Stimulated activated CD8-positive, alpha-beta memory T cell treated with anti-CD3 and anti-CD28 coated beads, Interleukin-7, amount 100 ng/mL, for 24 hours (primary cell): ENCODE measurements at places on chromosomes 4 and X.

GRCh38 chr4:124212815-124213630 is 499.5 kb downstream of the ANKRD50 start:
- DNase-seq, result no peak

DNA sequence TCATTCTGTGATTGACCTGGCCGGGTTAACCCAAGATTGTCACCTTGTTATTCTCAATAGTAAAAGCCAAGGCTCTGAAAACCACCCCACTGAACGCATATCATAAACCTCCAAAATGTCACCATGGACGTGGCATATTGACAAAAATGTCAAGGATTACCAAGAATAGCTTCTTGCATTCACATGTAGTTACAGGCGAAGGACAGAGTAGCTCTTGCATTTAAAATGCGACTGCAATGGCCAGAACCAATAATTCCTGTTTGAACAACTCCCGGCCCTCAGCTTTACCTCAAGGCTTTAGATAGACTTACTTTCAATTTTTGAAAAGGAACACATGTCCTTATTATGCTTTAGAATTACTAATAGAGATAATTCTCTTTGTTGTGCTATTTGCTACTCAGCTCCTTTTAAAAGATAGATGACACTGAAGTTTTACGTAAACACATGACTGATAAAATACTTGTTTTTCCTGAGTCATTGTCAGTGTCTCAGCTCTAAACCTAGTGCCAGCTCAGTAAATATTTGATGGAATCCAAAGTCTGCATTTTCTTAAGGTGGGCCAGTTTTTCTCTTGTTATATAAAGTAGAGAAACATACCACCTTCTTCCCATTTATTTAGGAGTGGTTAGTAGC is 66.3 kb downstream of the CLDN34 start:
- no peak for DNase-seq

GRCh38 chr4:2535376-2536192 is 863 bp upstream of the FAM193A start:
- DNase-seq, result peak; percentile 23

DNA sequence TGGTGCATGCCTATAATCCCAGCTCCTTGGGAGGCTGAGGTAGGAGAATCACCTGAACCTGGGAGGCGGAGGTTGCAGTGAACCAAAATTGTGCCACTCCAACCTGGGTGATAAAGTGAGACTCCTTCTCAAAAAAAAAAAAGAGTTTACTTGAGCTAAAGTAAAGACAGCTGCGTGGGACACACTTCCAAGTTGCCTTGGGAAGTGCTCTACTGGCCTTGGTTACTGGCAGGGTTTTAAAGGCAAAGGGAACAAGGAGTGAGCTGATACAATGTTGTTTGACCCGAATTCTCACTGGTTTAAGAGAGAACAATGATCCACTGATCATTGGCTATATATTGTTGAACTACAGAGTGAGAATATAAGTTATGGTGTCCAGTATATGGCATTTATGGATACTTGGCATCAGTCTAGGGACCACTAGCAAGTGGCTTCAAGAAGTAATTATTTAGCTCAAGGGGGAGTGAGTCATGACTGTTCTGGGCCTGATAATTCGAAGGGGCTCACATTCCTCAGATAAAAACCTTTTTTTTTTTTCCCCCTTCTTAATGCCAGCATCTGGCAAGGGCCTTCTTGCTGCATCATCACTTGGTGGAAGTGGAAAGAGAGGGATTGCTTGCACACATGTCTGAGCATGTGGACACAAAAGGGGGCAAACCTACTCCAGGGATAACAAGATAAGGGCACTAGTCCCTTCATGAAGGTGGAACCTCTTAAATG is 32.3 kb downstream of the GRK4 start:
- no peak for DNase-seq

DNA sequence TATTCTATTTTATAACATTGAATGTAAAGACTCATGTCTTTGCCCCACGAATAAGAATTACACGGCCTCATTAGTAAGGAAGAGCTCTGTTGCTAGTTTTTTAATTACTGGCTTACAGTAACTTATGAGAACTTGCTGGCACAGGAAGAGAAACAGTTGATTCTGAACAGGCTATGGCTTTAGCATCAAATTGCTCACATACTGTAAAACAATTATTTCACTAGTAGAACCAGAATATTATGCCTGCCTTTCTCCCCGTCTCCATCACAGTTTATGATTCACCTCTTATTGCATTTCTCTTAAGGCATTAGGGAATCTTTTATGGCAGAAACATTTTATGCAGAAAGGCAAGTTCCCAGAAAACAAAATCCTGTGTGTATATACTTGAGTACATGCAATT is 126.1 kb downstream of the SPRY1 start:
- DNase-seq, result no peak

DNA sequence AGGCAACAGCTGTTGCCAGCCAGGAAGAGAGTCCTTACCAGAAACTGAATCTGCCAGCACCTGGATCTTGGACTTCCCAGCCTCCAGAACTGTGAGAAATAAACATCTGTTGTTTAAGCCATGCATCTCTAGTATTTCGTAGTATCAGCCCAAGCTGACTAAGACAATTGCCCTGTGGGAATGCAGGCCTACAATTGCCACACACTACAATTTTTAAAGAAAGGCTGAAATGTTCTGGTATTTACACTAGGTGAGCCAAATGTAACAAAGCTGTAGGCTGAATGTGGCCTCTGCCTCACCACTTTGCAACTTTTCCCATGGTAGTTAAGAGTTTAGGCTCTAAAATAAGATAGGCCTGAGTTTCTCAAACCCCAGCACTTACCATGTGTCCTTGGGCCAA is 59.1 kb downstream of the SPATA18 start:
- DNase-seq, result no peak

DNA sequence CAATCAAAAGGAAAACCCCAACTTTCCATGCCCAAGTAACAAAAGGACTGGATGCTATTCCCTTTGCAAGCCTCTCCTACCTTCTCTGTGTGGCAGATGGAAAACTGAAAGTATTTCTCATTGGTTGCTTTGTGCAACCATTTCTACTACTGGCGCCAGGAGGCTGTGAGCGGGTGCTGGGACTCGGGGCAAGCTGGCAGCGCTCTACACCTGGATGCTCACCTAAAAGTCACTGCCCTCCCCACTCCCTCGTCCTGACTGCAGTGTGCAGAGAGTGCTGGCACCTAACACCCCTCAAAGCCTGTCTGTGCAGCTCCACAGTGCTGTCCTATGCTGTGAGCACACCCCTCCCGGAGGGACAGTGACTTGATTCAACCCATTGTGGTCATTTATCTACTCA is 54.2 kb upstream of the STS start:
- DNase-seq, result no peak

DNA sequence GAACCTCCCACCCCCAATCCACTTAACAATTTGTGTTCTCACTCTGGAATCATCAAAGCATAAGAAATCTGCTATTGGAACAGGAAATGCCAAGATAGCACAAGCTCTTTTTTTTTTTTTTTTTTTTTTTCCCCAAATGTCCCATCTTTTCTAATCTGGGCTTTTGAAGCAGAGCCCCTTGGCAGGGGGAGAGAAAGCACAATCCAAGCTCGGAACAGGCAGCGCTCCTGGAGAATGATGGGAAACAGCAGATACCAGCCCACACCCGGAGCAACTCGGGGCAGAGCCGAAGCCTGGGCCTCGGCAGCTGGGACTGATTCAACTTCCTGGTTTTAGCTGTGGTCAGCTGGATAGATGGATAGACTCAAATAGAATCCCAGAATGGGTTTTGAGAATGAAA is 235.1 kb downstream of the QDPR start:
- no peak for DNase-seq
